ENCODE measurements at places on chromosomes 11 and 22. TPM values are rescaled to one million over a fixed set of nuclear protein-coding genes. Genes with fewer than 3 reads are reported as not detected.

DNA sequence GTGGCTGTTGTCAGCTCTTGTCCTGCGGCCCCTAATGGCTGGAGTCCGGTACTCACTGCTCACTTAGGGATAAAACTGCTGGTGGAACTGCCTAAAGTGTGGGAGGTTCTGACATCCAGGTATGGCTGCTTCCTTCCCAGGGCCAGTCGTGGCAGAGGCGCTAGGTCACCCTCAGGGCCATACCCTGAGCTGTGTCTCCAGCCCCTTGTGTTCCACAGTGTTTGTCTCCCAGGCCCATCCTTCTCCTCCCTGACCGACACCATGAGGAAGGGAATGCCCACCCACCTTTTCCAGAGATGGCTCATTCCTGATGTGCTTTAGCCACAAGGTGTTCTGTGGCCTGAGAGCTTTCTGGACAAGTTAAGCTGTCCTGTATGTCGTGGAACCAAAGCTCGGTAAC lies 12.4 kb upstream of the ACR start:
- DNase-seq, result no peak

DNA sequence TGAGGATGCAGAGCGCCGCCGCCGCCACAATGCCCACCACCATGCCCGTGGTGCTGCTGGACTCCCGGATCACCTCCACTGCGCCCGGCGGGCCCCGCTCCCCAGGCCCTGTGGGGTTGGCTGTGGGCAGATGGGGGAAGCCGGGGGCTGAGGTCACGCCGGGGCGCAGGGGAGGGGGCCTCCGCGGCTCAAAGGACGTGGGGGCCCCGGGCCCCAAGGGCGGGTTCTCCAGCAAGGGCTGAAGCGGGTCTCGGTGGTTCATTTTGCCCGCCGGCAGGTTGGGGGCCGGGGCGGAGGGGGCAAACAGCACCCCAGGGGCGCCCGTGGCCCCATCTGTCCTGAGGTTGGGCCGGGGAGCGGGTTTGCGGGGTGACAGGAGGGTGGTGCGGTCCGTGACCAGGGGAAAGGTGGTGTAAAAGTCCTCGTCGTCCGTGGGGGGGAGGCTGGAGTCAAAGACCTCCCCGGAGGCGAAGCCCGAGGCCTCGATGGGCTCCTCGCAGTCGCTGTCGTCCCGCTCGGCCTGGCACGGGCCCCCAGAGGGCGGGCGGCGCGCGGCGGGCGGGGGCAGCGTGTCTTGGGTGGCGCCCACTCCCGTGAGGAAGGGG lies 16.5 kb downstream of the SLC22A12 start:
- DNase-seq, result no peak

The OTOG gene
- not detected for total RNA-seq

DNA sequence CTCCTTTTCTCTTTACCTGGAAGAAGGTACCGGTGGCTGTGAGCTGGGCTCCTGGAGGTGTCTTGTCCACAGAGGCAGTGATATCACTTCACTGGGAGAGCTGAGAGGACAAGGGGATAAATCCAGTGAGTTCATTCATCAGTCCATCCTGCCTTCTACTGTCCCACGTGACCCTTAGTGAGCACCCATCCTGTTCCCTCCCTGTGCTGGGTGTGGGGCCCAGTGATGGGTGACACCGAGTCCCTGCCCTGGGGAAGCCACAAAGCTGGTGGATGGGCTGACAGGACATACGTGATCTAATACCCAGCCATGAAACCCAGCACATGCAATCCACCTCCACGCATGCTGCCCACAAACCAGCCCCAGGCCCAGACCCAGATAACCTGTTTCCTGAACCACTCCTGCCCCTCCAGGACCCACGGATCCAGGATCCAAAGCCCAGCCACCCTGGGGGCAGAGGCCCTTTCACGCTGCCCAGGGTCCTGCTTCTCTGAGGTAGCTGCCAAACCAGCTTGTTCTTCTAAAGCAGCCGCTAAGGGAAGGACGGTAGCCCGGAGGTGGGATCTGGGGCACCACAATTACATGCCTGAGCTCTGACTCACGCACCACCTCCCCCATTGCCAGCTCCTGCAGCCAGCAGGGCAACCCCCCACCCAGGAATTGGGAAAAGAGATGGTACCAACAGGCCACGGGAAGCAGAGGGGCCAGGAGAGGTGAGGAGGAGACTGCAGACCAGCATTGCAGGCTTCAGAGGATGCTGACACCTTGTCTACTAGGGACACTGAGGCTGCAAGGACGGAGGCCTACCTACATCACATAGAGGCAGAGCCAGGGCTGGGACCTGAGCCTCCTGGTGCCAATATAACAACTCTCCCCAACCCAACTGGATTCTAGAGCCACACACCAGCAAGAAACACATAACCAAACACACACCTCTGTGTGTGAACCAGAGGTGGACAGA lies 35.2 kb downstream of the GDPD5 start:
- DNase-seq, result no peak

The RGL4 gene
- total RNA-seq, result not detected

GRCh38 chr11:69840371-69841169 lies 21.4 kb upstream of the FGF3 start:
- DNase-seq, result no peak

DNA sequence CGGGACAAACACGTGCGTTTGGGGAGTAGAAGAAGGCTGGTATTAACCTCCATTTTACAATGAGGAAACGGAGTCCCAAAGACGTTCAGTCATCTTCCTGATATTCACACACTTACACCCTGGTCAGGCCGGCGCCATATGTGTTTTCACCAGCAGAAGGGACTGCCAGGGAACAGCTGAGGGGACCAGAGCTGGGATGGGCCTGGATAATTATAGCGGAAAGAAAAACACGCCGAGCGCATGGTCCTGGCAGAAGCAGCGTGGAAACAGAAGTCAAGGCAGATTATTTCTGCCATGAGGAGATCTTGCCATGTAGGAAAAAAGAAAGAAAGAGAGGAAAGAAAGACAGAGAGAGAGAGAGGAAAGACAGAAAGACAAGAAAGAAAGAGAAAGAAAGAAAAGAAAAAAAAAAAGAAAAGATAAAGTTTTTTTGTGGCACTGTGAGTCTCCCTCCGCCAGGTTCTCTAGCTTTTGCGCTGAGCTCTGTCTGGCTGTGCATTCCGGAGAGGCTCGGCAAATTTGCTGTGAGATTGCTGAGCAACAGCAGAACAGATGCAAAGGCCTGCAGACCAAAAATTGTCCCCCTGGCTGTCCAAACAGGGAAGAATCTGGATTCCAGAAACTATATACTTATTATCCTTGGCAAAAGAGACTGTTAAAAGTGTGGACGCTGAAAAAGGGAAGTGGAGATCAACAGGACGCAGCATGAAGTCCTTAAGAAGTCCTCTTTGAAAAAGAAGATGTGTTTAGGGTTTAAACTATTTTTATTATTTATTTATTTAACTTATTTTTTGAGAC lies 1.3 kb upstream of the UCP2 start:
- no peak for DNase-seq
